ENCODE measurements at places on chromosomes 1 and 21.

DNA sequence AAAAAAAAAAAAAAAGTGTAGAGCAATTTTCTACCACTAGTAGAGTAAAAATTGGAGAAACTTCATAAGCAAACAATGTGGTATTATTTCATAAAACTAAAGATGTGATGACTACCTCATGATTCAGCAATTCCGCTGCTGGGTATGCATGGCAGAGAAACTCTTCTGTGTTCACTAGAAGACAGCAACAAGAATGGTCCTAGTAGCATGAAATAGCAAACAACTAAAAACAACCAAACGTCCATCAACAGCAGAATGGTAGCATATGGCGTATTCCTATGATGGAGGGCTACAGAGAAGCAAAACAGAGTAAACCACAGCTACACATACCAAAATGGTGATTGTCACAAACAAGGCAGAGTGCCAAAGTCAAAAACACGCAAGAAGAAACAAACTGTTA lies 18.9 kb downstream of the HTR1D start:
- no peak for DNase-seq

GRCh38 chr1:82790556-82790955 lies 989.8 kb downstream of the ADGRL2 start:
- no peak for DNase-seq

GRCh38 chr1:169295425-169295824 lies 72.2 kb downstream of the NME7 start:
- DNase-seq = no peak

DNA sequence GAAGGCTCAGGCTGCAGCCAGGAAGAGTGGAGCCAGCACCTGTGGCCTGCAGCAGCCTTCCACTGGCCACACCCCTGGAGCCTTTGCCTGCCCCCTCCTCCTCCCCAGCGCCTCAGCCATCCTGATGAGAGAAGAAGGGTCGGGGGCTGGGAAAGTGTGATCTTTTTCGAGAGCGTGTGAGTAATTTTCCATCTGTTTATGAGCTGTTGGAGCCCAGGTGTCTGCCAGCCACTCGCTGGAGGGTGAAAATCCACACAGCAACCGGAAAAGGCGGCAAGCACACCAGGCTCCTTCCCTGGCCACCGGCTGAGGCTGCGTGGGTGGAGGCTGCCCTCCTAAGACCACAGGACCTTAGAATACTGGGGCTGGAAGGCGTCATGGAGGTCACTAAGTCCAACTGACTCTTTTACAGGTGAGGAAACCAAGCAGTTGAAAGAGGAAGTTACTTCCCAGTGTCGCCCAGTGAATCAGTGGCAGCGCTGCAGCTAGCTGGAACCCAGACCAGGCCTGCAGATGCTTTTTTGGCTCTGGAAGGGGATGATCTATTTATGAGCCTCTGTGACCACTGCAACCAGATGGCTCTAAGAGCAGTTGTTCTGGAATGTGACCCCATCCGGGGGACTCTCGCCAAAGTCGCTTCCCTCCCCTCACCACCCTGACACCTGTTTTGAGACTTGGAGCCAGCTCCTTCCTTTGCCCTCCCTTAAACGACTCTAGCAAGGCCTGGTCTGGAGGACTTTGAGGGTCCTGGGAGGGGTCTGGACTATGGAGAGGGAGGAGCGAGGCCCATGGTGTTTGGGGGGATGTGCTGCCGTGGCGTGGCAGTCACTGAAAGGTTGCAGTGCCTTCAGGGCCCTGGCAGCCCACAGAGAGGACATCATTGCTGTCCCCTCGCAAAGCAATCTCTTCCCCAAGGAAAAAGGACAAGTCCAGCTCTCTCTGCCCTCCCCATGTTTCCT lies 54.5 kb downstream of the LGR6 start:
- DNase-seq = no peak

GRCh38 chr1:248834343-248834940 lies 3.6 kb upstream of the ZNF672 start:
- DNase-seq = no peak

DNA sequence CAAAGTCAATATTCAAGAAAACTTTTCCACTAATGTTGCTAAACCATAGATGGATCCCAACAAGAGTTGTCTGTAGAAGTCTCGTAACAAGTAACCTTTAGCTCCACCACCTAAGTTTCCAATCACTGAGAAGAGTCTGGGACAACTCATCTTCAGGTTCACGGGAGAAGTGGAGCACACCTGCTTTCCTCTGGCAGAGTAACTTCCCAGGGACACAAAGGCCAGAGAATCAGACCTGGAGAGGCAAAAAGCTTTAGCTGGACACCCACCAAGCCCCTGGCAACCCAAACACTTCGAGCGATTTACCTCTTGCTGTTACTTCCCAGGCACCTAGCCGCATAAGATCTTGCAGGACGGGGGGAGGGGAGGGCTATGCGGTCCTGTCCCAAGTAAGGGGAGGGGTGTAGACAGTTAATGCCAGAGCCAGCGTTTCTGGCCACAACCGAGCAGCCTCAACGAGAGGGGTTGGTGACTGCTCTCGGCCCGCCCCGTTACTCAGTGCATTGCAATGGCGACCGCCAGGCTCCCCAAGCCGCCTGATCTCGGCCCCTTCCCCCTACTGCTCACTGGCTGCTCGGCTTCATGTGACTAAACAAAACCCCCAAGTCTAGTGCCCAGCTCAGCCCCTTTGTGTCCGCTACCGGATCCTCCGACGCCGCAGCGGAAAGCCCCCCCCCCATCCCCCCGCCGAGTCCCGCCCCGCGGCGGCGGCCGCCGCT lies 709 bp downstream of the ZNF644 start:
- peak; percentile 55 for DNase-seq

GRCh38 chr1:167621780-167622313 lies 8.2 kb upstream of the RCSD1 start:
- DNase-seq = no peak

- no peak for DNase-seq
Observed at GRCh38 chr1:17881761-17882160, 126.6 kb downstream of the ACTL8 start.

DNA sequence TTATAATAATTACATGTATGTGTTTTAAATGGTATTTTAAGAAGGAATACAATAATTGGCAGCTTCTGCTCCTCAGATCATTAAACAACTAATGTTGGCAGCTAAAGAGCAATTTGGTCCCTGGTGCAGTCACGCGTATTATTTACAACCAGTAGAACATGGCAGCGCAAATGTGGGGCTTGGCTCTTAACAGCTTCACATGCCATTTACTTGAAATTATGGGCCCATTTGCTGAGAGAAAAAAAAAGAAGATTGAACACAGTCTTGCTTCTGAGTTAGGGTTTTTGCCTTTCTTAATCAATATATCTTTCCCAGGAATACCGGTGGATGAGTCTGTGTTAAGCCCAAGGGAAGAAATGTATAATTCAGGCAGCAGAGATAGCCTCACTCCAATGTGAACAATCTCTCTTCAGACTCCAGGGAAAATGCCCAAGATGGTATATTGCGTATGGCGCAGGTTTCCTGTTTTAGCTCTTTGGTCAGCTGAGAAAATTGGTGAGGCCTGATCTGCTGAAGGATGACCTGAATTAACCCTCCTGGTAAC lies 174.5 kb downstream of the DISC1 start:
- no peak for DNase-seq

- DNase-seq = no peak
Observed at GRCh38 chr1:224069138-224069537, 44.8 kb upstream of the FBXO28 start.

DNA sequence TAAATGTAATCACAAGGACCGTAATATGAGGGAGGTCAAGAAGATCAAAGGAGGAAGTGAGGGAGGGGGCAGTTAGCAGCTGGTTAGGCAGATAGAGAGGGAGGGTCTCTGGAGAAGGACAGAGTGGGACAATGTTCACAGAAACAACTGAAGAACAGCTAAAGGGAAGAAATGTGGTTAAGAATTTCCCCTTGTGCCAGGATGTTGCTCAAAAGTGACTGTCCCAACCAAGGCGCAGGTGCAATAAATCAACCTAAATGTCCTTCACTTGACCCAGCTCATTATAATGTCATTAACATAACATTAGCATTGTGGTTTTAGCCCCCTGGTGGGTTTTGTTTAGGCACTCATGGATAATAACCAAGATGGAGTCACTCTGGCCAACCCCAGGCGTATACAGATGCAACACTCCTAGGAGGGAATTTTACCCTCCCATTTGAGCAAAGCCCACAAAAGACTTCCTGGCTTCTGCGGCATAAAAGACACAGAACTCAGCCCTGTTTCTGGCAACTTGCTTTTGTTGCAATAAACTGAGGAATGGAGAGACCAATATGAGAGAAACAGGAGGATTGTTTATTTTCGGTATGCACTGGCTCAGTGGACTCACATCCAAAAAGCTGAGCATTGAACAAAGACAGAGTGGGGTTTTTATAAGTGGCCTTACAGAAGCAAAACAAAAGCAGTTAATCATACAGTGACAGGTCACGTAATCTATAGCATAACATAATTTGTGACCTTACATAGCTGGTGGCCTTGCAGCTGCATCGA lies 7.3 kb upstream of the CA6 start:
- DNase-seq = no peak

DNA sequence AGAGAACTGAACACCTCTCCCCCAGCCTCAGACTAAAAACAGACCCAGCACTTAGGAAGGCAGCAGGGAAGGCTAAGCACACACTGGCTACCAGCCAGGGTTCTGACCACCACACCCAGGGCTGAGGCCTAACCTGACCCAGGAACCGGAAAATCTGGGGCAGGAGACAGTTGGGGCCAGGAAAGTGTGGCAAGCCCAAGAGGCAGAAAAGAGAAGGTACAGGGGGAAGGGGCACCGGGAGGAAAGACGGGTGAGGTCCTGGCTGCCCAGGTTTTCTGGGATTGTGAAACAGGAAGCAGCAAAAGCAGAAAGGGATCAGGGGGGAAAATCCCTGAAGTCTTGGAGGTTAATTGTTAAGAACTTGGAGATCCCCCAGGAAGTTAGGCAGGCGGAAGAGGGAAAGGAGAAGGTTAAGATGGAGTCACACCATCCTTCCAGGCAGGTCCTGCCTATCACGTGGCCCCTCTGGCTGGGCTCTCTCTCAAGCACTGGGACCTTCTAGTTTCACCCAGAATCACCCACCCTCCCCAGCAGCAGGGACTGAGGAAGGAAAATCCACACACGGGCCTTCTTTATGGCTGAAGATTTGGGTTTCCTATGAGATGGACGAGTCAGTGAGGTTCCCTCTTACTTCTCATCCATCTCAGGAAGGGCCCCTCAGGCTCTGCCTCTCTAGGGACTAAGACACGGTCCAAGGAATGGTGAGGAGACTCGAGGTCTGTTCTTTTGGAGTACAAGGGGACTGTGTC lies 2.6 kb downstream of the HDGF start:
- no peak for DNase-seq

- DNase-seq = no peak
Observed at GRCh38 chr1:27507960-27508665, 18.1 kb upstream of the WASF2 start.

- no peak for DNase-seq
Observed at GRCh38 chr1:5250336-5250735, 595.9 kb downstream of the AJAP1 start.

DNA sequence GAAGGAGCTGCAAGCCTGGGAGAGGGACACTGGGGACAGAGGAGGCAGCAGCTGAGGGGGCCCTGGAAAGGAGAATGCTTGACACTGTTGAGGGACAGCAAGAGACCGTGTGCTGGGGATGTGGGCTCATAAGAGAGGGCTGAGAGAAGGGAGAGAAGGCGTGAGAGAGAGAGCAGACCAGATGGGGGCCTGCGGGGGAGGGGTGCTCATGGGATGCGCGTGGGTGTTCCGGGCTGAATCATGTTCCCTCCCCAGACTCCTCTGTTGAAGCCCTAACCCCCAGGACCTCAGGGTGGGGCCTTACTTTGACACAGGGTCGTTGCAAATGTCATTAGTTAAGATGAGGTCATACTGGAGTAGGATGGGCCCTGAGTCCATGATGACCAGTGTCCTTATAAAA lies 40.8 kb downstream of the NTPCR start:
- no peak for DNase-seq

DNA sequence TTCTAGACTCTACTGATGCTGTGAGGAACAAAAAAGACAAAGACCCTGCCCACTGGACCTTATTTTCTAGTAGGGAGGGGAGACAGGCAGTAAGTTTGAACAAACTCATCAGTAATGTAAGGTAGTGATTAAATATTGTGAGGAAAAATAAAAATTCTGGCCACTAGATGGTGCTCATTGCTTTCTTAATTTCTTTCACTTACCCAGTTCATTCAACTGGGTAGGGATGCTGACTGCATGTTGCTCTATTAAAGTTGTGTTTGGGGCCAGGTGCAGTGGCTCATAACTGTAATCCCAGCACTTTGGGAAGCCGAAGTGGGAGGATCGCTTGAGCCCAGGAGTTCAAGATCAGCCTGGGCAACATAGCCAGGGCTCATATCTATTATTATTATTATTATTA lies 6.3 kb upstream of the KYAT3 start:
- DNase-seq = no peak

DNA sequence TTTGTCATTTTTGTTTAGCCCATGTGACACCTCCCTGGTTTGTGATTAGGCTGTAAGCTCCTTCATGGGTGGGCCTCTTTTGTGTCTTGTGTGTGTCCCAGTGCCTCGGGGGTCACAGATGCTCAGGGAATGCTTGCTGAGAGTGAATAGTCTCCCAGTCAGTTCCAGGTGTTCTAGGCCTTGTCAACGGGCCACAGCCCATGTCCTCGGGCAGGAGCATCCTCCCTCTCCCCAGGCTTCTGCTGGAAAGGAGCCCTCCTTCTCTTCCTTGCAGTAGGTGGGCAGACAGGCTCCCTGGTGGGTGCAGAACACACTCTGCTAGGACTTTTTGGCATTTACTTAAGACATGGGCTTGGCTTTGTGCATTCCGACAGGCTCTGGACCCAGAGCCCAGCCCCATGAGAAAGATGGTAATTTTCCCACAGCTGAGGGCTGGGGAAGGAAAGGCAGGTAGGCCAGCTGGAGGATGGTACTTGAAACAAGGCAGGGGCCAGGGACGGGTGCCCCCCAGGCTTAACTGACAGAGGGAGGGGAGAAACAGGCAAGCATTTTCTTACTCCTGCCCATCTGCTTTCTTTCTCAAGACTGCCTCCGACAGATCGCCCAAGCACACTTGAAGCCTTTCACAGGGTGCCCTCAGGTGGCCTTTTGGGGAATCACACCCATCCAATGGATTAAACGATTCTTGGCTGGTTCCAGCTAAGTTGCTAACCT lies 7.1 kb upstream of the CPLANE2 start:
- peak; percentile 49 for DNase-seq

DNA sequence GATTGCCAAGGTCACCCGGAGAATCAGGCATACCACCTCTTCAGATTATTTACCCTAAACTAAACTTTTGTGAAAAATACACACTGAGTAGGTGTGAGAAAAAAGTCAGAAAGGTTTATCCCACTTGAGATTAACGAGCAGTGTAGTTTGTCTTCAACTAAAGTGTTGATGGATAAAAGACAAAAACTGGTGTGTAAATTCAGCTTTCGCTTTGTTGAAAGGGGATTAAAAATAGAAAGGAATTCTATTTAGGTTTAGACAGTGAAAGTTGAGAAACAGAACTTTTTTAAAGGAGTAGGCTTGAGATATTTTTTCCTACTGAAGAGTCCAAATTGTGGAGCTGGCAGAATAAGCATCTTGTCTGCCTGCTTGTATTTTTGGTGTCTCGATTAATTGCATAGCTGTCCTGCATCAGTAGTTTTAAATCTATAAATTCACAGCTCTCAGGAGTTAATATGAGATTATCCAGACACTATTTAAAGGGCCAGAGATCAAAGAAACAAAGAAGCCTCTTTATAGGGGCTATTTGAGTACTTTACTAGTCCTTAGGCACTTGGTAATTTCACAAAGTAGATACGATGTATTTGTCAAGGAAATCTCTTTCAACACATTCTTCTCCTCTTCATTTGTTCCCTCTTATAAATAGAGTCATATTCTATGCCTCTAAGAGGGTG lies 46.7 kb upstream of the RABGAP1L start:
- DNase-seq = no peak

GRCh38 chr1:25568090-25568833 lies 24.9 kb downstream of the LDLRAP1 start:
- DNase-seq = no peak

GRCh38 chr1:43550598-43551246 lies 20.0 kb downstream of the PTPRF start:
- no peak for DNase-seq
